Fibroblast of skin of right biceps (primary cell): ENCODE measurements at places on chromosomes 7 and 10.
A peak's percentile ranks its signal among the peaks of the same experiment; 100 is the strongest.

GRCh38 chr10:84095811-84096497 lies 43.4 kb upstream of the GHITM start:
- DNase-seq, result peak; percentile 49

DNA sequence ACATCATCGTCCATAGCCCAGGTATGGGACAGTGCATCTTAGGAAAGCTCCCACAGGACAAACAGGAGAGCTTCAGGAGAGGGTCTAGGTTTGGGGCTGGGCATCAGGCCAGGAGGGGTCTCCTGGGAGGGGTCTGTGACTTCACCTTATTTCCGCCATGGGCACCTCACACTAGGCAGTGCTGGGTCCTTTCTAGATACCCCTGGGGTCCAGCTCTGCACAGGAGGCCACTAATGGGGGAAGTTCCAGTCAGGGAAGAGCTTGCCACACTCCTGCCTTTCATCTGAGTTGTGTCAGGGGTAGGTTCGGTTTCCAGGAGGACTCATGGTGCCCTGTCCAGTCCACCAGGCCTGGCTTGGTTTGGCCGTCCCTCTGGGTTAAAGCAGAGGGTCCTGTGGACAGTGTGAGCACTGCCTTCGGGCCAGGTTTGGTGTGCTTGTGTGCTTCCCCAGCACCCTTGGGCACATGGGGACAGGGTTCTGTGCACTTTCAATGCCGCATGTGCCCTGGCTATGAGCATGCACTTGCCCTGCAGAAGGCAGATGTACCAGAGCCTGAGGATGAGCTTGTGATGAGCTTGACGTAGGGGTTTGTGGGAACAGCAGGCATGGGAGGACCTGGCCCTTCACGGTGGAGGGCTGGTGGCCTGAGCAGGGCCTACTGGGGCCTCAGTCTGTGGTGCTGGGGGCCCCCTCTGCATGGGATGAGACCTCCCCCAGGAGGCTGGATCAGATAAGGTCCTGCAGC lies 377.7 kb upstream of the NUPR2 start:
- DNase-seq, result no peak

DNA sequence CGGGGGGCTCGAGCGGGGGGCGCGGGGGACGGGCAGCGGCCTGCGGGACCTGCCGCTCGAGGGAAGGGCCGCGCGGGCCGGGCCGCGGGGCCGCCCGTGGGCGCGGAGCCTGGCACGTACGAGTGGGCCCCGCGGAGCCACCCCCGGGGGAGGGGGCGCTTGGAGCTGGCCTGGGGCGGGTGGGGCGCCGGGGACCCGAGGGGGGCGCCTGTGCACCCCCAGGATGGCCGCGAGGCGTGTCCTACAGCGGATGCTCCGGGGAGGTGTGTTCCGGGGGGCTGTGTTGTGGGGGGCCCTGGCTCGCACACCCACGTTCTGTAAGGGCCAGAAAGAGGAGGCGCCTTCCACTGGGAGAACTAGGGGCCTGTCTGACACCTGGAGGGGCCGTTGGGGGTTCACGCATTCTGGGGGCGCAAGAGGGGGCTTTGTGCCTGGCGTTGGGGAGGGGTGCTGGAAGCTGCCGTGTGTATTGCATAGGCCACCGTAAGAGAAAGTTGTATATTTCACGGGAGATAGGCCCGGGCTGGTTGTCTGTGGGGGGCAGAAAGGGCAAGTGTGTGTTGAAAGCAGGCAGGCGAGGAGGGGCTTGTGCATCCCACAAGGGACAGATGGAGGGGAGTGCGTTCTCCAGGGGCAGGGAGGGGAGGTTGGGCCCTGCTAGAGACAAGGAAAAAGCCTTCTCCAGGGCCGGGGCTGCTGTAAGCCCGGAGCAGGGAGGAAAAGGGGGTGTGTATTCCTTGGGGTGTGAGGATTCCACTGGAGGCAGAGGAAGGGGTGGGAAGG lies 663 bp downstream of the VPS37D start:
- DNase-seq, result peak; percentile 7

GRCh38 chr7:3092468-3092867 lies 48.8 kb upstream of the CARD11 start:
- no peak for DNase-seq

- no peak for DNase-seq
Observed at GRCh38 chr7:2750004-2750407, 62.0 kb downstream of the AMZ1 start.

- no peak for DNase-seq
Observed at GRCh38 chr7:117630501-117630900, 150.7 kb downstream of the CFTR start.

- no peak for DNase-seq
Observed at GRCh38 chr7:122316467-122317388, 12.2 kb upstream of the FEZF1 start.
